ENCODE measurements at places on chromosomes 12 and 14.

- no peak for DNase-seq
These were observed 4.0 kb upstream of the MYO1H start for GRCh38 chr12:109343677-109344076.

- no peak for DNase-seq
These were observed 372.1 kb upstream of the CCDC196 start for GRCh38 chr14:66114071-66114470.

GRCh38 chr14:22152903-22153302 lies 436.1 kb downstream of the DAD1 start:
- no peak for DNase-seq

- no peak for DNase-seq
These were observed 4.2 kb downstream of the TDP1 start for GRCh38 chr14:89959853-89960445.

- DNase-seq, result no peak
These were observed 1.3 kb downstream of the GPN3 start for GRCh38 chr12:110466791-110467190.

GRCh38 chr14:53692885-53693284 lies 263.7 kb downstream of the BMP4 start:
- no peak for DNase-seq

GRCh38 chr14:105525861-105526775 lies at the start of gene TMEM121:
TSS of gene TMEM121 (plus strand) at chr14:105526583. CDS start at chr14:105528835, 2,252 bp downstream.
- DNase-seq, result no peak

DNA sequence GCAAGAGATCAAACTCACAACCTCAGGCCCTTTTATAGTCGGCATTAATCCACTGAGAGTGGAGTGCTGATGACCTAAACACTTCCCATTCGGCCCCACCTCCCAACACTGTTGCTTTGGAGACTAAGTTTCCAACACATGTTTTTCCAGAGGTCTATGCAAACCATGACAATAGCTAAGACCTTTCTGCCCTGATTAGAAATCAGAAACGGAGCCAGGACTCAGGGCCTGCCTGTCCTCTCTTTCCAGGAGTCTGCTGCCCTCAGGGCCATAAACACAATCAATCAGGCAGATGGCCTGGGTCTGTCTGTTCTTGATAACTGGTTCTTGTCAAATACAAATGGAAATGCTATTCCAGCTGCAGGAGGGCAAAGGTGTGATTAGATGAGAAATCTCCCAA lies 97.2 kb upstream of the PSMC1 start:
- no peak for DNase-seq

DNA sequence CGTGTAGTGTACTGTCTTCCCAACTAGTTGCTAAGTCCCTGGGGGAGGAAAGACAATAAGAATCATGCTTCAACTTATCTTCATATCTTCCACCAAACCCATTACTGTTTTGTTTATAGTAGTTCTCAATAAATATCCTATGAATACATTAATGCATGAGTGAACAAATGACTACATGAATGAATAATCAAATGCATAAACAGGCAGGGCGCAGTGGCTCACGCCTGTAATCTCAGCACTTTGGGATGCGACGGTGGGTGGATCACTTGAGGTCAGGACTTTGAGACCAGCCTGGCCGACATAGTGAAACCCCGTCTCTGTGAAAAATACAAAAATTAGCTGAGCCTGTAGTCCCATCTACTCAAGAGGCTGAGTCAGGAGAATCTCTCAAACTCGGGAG lies 32.1 kb upstream of the NR2C1 start:
- no peak for DNase-seq

DNA sequence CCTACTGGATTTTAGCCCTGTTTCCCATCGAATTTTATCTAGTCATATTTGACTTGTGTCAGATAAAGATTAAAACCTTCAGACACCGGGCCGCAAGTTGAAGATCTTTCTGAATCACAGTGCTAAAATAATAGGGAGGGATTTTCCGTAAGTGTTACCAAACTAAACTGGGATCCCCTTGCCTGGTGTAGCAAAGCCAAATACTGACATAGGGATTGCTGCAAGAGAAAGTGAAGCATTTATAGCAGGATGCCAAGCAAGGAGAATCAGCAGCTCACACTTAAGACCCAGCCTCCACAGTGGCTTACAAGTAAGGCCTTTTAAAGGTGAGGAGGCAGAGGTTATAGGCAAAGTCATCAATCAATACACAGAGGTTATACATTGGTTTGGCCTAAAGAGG lies 147.4 kb downstream of the AKAP6 start:
- DNase-seq, result no peak

- DNase-seq, result no peak
These were observed 66.5 kb downstream of the BORCS5 start for GRCh38 chr12:12423367-12423766.

GRCh38 chr12:62438098-62438692 lies 28.4 kb upstream of the MON2 start:
- peak; percentile 13 for DNase-seq

GRCh38 chr12:99284161-99284560 lies 363.4 kb upstream of the GARIN6 start:
- DNase-seq, result no peak

DNA sequence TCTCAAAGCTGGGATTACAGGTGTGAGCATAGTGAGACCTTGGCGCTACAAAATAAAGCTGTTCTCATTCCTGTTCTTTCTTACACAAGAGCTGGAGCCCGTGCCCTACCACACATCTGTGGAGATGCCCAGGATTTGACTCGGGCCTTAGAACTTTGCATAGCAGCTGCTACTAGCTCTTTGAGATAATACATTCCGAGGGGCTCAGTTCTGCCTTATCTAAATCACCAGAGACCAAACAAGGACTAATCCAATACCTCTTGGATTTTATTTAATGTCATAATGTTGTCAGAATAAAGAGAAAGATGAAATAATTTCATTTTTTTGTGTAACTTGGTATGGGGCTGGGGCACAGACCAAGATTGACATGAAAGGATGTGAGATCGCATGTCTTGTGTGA lies 7.6 kb downstream of the PNP start:
- no peak for DNase-seq

- no peak for DNase-seq
These were observed 111.3 kb downstream of the KIF26A start for GRCh38 chr14:104249706-104250105.
